ENCODE measurements at places on chromosomes 1 and 21. TPM values are rescaled to one million over a fixed set of nuclear protein-coding genes. Genes with fewer than 3 reads are reported as not detected.

Gene LAPTM5
- total RNA-seq, result 1.5 TPM

Gene ERO1B
- 1.0 TPM for total RNA-seq

Gene CR1L
- not detected for total RNA-seq

Gene RGS18
- not detected for total RNA-seq

Gene ATP1A2
- 93.6 TPM for total RNA-seq

Gene BROX
- total RNA-seq, result 31.5 TPM

Gene KRTAP10-7
- total RNA-seq, result not detected

Gene LCE1B
- not detected for total RNA-seq

Gene CCDC190
- total RNA-seq, result not detected

Gene RAB7B
- 4.4 TPM for total RNA-seq

Data from neural crest cell (in vitro differentiated cells).